ENCODE measurements at places on chromosomes 1 and 21. TPM values are rescaled to one million over a fixed set of nuclear protein-coding genes. Genes with fewer than 3 reads are reported as not detected.
A peak's percentile ranks its signal among the peaks of the same experiment; 100 is the strongest.

DNA sequence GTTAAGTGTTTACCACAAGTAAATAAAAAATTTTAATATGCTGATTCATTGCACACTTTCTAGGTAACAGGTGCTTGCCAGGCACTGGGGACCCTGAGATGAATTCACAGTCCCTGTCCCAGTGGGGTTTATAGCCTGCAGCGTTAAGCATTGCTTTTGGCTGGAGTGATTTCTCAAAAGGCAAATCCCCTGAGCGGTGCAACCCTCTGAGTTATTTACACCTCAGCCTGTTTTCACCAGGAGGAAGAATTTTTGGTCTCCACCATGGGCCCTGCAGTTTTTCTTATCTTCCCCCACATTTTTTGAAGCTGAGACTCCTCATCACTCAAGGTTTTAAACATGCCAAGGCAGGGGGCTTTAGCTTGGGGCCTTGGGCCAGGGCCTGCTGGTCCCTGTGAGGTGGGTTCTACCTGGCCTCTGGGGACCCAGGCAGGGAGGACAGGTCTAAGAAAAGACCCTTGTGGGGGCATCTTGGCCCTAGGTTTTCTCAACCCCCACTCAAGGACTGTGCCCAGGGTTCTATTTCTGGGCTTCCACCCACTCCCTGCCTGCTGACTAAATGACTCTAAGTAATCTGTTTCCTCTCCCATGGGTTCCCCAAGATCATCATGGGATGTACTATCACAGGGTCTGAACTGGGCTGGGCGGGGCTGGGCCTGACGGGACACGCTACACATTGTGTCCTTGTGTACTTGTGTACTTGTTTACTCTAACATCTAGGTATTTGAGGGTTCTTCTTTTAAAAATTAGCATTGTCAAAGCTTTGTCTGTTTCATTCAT lies 10.2 kb upstream of the CHIT1 start:
- DNase-seq: no peak

SH2D2A gene
- total RNA-seq: 5.3 TPM

GRCh38 chr21:42220138-42220701 lies 1.3 kb downstream of the ABCG1 start:
- peak; percentile 89 for DNase-seq

KCNK1 gene
- total RNA-seq: 2.8 TPM

TMEM51 gene
- total RNA-seq: 12.3 TPM

DNA sequence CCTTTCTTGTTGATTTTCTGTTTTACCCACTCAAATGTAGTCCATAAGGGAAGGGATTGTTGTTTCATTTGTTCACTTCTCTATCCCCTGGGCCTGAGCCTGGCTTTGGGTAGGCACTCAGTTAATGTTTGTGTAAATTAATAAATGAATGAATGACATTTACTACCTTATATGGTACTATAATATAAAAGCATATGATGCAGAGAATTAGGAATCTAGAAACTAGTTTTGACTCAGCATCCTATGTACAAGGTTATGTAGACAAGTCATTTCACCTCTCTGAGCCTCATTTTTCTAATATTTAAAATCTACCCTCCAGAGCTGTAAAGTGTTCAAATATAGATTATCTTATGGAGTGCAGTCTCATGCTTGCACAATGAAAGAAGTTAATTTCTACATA lies 68.9 kb upstream of the S1PR1 start:
- no peak for DNase-seq

C4BPA gene
- not detected for total RNA-seq

GRCh38 chr1:35428360-35428759 lies 128.8 kb downstream of the KIAA0319L start:
- DNase-seq: no peak

RIPPLY3 gene
- not detected for total RNA-seq

- no peak for DNase-seq
These were observed 37.3 kb downstream of the MFSD2A start for GRCh38 chr1:39992234-39992633.

DNA sequence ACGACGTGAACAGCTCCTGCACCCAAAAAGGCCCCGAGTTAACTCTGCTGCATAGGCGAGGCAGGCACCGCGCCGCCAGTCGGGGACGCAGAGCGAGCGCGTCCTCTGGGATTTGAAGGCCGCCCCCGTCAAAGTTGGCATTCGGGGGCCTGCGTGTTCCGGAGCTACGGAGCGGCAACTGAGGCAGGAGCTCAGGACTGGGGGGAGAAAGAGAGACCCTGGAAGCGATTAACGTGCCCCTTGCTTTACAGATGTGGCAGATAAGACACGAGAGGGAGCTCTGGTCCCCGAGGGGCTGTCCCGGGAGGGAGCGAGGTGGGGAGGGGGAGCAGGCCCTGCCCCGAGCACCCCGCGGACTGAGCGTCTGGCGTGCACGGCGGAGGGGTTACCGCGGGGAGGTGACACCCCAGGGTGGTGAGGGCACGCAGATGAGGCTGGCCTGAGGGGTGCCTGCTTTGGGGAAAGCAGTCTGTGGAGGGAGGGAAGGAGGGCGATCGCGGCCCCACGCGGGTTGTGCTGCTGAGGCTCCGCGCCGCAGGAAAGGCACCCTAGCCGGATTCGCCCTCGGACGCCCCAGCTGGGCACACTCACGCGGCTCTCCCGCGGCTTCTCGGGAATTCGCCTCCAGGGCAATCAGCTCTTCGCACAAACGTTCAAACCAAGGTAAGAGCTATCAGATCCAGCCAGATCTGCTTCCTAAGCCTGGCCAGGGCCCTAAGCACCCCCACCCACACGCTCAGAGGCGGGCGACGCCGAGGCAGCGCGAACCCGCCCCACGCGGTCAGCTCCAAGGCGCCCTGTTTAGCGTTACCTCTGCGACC lies 26.5 kb downstream of the ACTA1 start:
- no peak for DNase-seq

DNA sequence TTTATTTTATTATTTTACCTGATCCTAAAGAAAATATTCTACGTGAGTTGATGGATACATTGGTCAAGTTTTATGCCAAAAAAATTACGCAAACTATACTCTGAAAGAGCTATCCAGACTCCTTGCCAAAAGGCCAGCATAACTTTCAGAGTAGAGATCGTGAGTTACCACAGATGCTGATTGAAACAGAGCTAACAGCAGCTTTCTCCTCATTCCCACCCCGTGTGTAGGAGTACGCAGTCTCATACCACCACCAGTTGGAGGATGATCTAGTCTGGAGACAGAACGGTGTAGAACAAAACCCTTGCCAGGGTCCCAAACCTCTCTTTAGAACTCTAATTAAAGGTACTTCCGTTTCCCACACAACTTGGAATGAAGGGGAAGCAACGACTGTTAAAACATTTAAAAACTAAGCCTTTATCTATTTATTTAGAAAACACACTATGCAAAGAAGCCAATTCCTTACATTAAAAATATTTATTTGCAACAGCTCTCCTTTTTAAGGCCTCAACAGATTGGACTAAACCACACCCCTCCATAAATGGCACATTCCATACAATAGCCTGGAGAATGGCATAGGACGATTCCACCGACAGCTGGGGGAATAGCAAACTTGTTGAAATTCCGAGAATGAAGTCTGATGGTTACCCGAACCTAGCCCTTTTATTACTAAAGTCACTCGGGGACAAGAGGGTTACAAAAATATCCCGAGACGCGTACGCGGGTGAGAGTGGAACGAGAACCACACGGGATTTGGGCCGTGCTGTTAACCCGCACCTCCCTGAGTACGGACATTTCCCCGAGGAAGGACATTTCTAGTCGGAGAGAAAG lies 1.4 kb downstream of the NUCKS1 start:
- DNase-seq: no peak

GRCh38 chr21:33078907-33079582 lies 9.1 kb downstream of the OLIG1 start:
- no peak for DNase-seq

GRCh38 chr1:184326278-184326677 lies 60.6 kb upstream of the C1orf21 start:
- no peak for DNase-seq

GRCh38 chr1:112721966-112722524 lies 6.9 kb upstream of the PPM1J start:
- DNase-seq: no peak

GRCh38 chr1:119713039-119713748 lies 1.5 kb downstream of the PHGDH start:
- DNase-seq: no peak

ZYG11B gene
- 78.1 TPM for total RNA-seq

RNF186 gene
- total RNA-seq: not detected

DNA sequence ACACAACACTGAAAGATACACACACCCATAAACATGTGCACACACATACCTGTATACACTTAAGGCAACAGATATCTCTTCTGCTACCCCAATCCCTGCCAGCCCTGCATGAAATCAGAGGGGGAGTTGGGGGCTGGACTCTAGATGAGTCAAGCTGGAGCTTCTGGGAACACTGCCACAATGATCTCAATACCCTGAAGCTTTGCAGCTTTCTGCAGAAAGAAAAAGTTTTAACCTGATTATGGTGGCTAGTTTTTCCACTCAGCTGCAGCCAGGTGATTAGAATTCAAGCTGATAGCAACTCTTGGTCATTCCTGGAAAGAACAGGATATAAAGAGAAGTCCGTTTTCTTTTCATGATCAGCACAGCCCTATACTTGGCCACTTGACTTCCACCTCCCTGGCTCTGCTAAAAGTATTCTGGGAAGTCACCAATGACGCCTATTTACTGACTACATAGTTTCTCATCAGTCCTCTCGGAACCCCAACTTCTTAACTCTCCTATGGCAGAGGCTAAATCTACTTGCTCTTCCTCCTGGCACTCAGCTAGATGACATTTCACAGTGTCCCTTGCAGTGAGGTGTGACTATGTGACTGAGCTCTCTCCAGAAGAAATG lies 20.7 kb upstream of the DNASE2B start:
- DNase-seq: no peak

DNA sequence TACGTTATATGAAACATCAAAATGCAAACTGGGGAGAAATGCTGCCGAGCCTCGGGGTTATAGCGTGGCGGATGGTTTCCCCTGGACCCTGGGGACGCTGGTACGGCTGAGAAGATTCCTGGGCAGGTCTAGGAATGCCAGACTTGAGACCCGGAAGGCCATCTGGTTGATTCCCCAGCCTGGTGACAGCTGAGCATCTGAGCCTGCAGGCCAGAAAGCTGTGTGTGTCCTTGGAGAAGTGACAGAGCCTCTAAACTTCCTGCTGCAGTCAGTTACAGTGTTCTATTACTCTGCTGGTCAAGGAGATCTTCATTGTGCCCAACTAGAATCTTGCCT lies 2.3 kb downstream of the VASH2 start:
- DNase-seq: no peak

COL11A1 gene
- total RNA-seq: 0.99 TPM

DNA sequence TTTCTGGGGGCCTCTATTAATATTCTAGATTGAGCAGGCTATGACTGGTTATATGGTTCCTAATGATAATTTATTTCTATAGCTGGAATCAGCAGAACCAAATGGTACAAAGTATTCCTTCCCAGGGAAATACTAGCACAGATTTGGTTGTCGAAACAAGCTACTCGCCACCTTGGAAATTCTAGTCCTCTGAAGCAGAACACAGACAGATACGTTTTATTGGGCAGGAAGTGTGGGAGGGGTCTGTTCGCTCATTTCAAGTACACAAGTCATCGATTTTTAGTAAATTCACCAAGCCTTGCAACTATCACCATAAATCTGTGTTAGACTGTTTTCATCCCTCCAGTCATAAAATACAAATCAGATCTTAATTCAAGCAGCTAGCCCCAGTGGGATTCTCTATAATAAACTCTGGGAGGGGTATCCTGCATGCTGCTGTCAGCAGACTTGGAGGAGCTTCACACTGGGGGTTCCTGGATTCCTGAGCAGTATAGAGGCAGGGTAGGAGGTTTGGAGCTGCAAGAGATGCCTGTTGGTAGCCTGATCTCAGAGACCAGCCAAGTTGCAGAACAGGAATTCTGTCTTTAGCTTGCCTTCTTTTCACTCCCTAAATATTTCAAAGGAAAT lies 9.8 kb upstream of the GPR137B start:
- no peak for DNase-seq

DNA sequence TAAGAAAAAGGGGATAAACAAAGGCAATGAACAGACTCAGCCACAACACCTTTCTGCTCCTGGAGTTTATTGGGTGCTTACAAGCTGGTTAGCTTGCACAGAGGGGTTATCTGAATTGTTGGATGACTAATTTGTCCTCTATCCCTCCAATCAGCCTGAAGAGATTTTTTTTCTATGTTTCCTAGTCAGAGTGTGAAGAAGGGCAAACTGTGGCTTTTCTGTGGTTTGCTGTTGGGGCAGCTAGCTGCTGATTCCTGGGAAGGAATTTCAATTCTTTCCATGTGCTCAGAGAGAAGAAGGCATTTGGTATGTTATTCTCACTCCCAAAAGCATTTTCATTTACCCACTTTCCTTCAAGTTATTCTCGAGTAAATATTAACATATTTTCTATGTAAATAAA lies 48.6 kb downstream of the PCP4 start:
- DNase-seq: no peak

DNA sequence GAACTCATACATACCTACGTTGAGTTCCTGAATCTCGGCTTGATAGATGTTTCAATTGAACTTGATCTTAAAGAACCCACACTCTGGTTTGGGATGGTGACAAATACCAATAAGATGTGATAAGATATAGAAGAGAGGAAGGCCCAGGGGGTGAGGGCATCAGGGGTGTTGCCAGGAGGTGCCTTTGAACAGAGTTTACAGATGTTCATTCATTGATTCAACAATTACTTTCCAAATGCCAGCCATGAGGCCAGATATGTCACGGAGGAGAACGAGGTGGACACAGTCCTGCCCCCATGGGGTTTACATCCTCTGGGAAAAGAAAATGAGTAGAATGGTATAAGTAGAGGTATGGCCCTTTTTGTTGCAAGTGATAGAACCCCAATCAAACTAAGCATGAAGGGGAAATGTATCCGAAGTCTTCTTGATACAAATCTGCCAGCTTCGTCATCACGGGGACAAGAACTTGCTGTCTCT lies 659 bp downstream of the LRRC71 start:
- DNase-seq: no peak

LDLRAD1 gene
- total RNA-seq: not detected

DNA sequence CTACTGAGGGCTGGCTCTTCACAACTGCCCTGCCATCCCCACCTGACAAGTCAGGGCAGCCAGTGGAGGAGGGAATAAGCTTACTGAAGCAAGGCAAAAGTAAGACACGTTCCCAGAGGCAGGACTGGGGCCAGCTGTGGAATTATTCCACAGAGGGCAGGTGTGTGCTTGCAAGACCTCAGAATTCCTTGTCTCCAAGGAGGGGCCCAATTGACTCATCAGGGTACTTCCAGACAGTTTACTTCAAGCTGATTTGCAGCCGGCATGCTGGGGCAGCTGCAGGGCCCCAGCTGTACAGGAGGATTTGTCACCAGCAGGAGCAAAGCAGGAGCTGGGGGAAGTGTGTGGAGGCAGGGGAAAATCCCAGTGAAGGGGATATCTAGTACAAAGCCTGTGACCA lies 167.5 kb upstream of the CAMK1G start:
- no peak for DNase-seq

- no peak for DNase-seq
These were observed 949.3 kb downstream of the MRPL39 start for GRCh38 chr21:24658026-24658425.
